ENCODE measurements at places on chromosomes 5 and 9.

GRCh38 chr9:84828046-84828445 is 158.5 kb downstream of the NTRK2 start:
- DNase-seq: no peak

DNA sequence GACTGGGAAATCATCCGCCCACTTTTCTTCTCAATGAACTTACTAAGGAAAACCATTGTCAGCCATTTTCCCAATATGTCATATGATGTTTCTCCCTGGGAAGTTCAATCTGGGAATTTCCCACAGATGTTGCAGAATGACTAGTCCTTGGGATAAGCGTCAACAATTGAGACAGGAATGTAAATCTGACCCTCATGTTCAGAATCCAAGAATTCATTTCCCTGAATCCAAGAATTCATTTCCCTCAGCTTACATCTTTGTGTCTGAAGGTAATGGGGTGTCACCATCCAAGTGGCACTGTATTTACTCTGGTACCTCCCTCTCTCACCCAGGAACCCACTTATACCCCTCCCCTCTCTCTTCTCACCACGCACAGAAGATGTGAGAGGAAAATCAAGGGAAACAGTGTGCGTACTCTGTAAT is 7.4 kb downstream of the KLF9 start:
- no peak for DNase-seq

- no peak for DNase-seq
Measured at GRCh38 chr9:99867968-99868367, 38.5 kb upstream of the STX17 start.

- no peak for DNase-seq
Measured at GRCh38 chr5:76816110-76816831, 2.6 kb upstream of the F2RL1 start.

DNA sequence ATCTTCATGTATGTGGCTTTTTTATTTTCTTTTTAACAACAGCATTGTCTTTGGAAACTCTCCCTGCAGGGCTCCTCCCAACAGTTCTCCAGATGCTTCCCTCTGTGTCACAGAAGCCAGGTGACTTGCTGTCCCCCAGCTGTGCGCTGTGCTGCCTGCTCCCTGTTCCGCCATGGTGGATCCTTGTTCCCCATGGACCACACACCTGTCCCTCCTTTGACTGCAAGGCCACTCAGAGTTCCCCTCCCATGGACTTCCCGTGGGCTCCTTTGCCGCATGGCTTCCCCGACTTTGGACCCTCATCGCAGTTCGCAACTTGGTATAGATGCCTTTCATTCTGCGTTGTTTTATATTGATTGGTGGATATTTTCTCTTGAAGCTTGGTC is 18.6 kb downstream of the ANKRD33B start:
- DNase-seq: no peak

- no peak for DNase-seq
Measured at GRCh38 chr9:136748666-136749611, 614 bp upstream of the LCN6 start.
